Adrenal gland (tissue), 19 donors: ENCODE measurements at places on chromosomes 5 and 9. TPM values are rescaled to one million over a fixed set of nuclear protein-coding genes. Genes with fewer than 3 reads are reported as not detected.

- H3K4me1 ChIP-seq: no peaks in the 10 kb centered on the region
- no peak overlapping the region for H3K27ac ChIP-seq
- no peak overlapping the region for H3K4me3 ChIP-seq
- no peaks in the 10 kb centered on the region for H3K27me3 ChIP-seq
- DNase-seq: no peak
These were observed 485.7 kb downstream of the CSNK1G3 start for GRCh38 chr5:123997462-123998215.

DNA sequence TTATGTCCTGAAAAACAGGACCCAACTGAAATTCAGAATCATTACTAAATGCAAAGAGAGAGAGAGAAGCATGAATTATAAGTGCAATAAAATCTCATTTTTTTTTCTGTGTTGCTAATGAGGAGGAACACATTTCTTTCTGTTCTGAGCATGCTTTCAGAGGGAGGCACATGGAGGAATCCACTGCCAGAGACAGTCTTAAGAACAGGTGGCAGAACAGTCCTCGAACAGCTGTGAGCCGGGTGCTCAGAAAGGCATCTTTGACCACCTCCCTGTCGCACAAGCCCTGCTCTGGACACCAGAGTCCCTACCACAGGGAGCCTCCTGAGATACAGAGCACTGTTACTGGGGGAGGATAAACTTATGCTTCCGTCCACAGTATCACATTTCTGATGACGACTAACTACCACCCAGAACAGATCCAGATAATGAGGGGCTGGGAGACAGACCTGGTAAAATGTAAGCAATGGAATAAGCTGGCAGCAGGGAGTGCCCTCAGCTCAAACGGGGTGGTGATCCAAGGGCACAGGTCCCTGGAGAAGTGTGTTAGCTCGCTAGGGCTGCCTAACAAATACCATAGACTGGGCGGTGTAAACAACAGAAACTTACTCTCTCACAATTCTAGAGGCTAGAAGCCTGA lies 134.0 kb downstream of the SLC1A3 start:
- no peak overlapping the region for H3K27ac ChIP-seq
- peaks cover 8% of the 10 kb centered on the region for H3K4me1 ChIP-seq
- no peaks in the 10 kb centered on the region for H3K27me3 ChIP-seq
- DNase-seq: no peak
- H3K4me3 ChIP-seq: no peak overlapping the region

- peaks cover 38% of the 10 kb centered on the region for H3K4me1 ChIP-seq
- H3K27me3 ChIP-seq: no peaks in the 10 kb centered on the region
- no peak overlapping the region for H3K4me3 ChIP-seq
These were observed 21.1 kb downstream of the SPARC start for GRCh38 chr5:151665613-151666012.

- no peak overlapping the region for H3K27ac ChIP-seq
- no peaks in the 10 kb centered on the region for H3K27me3 ChIP-seq
- H3K4me1 ChIP-seq: no peaks in the 10 kb centered on the region
- H3K36me3 ChIP-seq: no peaks in the 10 kb centered on the region
- DNase-seq: no peak
These were observed 49.6 kb downstream of the ANKDD1B start for GRCh38 chr5:75660678-75661465.

DNA sequence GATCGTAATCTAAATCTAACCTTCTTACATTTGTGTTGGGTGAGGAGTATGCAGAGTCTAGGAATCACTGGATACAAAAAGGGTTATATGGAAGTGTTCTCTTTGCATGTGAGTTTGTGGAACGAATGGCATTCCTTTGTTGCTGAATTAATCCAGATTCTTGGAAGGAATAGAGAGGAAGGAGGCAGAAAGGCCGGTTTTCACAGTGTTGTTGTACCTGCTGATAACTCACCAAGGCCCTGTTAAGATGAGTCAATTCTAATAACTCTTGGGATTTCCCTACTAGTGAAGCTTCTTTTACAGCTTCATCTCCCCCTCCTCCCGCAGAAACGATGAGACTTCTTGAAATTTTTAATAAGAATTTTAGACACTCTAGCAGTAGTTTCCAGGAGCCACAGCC lies 84.0 kb downstream of the ZSWIM6 start:
- peaks cover 22% of the 10 kb centered on the region for H3K4me1 ChIP-seq
- no peak overlapping the region for H3K4me3 ChIP-seq
- no peak for DNase-seq
- no peaks in the 10 kb centered on the region for H3K27me3 ChIP-seq
- no peak overlapping the region for H3K27ac ChIP-seq

DNA sequence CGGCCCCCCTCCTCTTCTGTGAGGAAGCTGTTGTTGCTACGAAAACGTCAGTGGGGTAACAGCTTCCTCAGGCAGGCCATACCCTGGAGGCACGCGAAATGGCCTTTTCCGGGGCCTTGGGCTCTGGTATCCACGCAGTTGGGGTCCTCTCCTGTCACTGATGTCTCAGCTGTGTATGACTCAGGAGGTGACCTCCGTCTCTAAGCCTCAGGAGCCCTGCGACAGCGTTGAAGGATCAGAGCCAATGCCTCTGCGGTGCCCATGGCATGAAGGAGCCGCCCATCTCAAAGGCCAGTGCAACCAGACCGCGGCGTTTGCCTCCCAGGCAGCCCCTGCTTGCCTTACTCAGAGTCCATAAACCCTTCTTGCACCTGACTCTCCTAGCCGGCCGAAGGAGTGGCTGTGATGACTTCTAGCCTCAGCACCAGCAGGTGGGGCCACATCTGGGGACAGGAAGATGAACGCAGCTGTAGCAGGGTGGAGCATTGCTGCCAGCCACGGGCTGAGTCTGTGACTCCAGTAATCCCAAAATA lies 1.0 kb upstream of the MXD3 start:
- no peak overlapping the region for H3K4me3 ChIP-seq
- DNase-seq: peak; percentile 56
- H3K4me1 ChIP-seq: peaks cover 19% of the 10 kb centered on the region
- H3K27ac ChIP-seq: no peak overlapping the region

The CYLC2 gene
- total RNA-seq: not detected

- no peaks in the 10 kb centered on the region for H3K36me3 ChIP-seq
- no peak overlapping the region for H3K27ac ChIP-seq
- no peaks in the 10 kb centered on the region for H3K27me3 ChIP-seq
- DNase-seq: no peak
- no peak overlapping the region for H3K4me3 ChIP-seq
These were observed 13.3 kb downstream of the NUP214 start for GRCh38 chr9:131138676-131139075.

DNA sequence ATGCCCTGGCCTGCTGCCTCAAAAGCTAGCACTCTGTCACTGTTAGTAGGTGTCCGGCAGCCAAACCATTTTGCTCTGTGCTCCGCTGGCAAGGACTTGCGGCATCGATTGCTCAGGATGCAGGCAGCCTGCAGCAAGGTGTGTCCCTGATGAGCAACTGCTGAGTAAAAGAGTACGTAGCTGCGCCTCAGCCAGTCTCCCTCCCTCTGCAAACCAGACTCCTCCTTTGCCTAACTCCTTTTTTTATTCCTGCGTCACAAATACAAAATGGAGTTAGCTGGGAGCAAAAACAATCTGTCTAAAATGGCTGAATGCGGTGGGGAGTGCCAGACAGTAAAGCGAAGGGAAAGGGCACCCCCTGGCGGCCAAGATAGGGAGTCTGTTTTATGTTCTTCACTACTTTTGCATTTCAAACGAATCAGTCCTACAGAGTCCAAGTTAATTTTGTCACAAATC lies 61.1 kb downstream of the DIAPH1 start:
- H3K36me3 ChIP-seq: no peaks in the 10 kb centered on the region
- H3K27me3 ChIP-seq: no peaks in the 10 kb centered on the region
- peaks cover 5% of the 10 kb centered on the region for H3K4me1 ChIP-seq
- peak overlapping the region; percentile 92 for H3K27ac ChIP-seq

DNA sequence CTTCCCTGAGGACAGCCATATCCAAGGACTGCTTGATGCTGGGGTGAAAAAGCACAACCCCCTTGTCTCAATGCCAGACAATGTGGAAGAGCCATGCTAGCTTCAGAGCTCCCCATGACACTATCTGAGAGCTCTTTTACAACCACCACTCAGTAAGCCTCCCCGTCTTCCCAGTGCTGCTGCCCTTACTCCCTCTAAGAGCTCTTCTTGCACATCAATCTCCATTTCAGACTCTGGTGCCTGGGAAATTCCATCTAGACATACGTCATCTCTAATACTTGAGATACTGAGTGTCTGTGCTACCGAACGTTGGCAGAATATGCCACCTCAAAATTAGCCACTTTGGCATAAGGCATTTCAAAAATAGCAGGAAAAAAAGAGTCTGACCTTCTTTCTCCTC lies 94.5 kb downstream of the EDIL3 start:
- H3K36me3 ChIP-seq: no peaks in the 10 kb centered on the region
- DNase-seq: no peak
- H3K4me1 ChIP-seq: no peaks in the 10 kb centered on the region
- H3K27ac ChIP-seq: no peak overlapping the region
- no peak overlapping the region for H3K4me3 ChIP-seq
- H3K27me3 ChIP-seq: no peaks in the 10 kb centered on the region

DNA sequence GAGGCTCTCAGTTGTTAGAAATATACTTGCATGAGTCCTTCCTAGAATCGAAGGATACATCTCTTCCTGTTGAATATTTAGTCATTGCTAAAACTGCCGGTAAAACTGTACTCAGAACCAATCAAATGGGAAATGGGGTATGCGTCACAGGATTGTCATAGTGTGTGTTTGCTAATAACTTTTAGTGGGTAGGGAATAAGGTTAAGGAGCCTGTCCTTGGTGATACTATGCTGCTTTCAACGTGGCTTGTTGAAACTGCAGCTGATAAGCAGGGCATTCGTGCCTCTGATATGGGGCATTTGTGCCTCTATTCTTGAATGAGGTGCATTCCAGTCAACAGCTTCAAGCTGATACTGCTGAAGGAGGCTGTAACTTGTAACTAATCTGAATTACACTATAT lies 26.6 kb downstream of the HABP4 start:
- no peak for DNase-seq
- H3K27me3 ChIP-seq: no peaks in the 10 kb centered on the region

DNA sequence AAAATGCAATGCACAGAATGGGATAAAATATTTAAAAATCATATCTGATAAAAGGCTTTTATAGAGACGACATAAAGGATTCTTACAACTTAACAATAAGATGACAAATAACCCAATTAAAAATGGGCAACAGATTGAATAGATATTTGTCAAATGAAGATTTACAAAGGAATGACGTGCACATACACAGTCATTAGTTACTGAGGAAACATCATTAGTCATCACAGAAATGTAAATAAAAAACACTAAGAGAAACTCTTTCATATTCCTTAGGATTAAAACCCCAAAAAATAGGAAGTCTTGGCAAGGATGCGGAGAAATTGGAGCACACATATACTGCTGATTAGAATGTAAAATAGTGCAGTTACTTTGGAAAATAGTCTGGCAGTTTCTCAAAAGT lies 1886.0 kb upstream of the CDH6 start:
- H3K36me3 ChIP-seq: no peaks in the 10 kb centered on the region
- H3K27me3 ChIP-seq: no peaks in the 10 kb centered on the region
- no peak overlapping the region for H3K27ac ChIP-seq

The SPATA31E1 gene
- total RNA-seq: not detected

DNA sequence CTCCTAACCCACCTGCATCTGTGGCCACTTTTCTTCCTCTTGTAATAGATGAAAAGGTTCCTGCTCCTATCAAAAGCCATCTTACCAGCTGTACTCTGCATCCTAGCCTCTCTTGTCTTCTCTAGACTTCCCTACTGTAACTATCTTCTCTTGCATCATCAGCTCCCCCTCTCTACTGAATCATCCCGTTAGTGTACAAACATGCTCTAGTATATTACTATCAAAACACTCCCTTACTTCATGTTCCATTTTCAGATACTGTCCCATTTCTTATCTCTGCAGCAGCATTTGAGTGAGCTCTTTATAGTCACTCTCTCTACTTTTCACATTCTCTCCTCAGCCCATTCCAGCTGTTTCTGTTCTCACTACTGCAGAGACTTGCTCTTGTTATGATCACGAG lies 2.8 kb downstream of the SRA1 start:
- DNase-seq: no peak
- H3K4me3 ChIP-seq: no peak overlapping the region
- H3K4me1 ChIP-seq: peaks cover 24% of the 10 kb centered on the region
- H3K27me3 ChIP-seq: no peaks in the 10 kb centered on the region

The CDKN2A gene
- total RNA-seq: 22.5 TPM

DNA sequence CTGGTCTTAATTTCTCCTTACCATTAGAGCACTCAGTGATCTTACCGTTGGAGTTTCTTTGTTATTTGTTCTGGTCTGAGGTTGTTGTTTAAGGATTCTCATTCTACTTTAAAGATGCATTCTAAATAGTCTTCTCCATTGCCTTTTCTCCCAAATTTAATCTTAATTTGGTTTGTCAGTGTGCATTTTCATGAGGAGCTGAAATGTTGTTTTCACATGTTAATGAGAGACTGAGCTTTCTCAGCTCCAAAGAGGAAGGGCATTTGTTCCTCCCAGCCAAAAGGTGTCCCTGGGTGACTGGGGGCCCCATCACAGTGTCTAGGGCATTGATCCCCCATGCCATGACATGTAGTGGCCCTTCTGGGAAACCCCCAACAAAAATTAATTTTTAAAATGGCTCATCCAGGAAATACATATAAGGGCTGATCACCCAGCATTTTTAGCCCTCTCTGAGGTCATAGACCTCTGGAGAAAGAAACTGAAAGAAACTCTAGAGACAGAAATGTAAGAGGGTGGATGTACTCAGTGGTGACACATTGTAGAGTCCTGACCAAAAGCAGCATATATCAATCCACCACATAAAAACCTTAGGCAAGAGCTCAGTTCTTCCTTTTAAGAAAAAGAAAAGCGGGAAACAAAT lies 240.4 kb upstream of the RAI14 start:
- H3K4me1 ChIP-seq: no peaks in the 10 kb centered on the region
- DNase-seq: no peak
- no peak overlapping the region for H3K4me3 ChIP-seq
- no peak overlapping the region for H3K27ac ChIP-seq
- H3K27me3 ChIP-seq: no peaks in the 10 kb centered on the region
- no peaks in the 10 kb centered on the region for H3K36me3 ChIP-seq

DNA sequence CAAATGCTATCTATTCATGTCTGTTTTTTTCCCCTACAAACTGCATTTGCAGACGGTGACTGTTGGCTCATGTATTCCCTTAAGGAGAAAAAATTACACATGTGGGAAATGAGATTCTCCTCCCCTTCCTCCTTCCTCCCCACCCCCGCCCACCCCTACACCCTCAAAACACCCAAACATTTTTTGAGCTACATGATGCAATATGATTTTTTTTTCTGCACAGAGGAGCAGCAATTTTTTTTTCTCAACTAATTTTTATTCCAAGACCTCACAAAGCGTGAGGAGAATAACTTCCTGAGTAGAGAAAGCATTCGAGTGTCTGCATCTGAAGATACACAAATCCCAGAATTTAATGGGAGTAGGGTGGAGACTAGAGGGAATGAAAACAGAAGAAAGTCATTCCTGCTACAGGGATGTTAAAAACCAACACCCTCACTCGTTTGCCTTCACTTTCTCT lies 118.1 kb downstream of the PRDM6 start:
- DNase-seq: no peak
- H3K27ac ChIP-seq: no peak overlapping the region
- no peaks in the 10 kb centered on the region for H3K27me3 ChIP-seq
- no peaks in the 10 kb centered on the region for H3K36me3 ChIP-seq
- no peaks in the 10 kb centered on the region for H3K4me1 ChIP-seq

- no peaks in the 10 kb centered on the region for H3K36me3 ChIP-seq
- no peaks in the 10 kb centered on the region for H3K27me3 ChIP-seq
- H3K4me3 ChIP-seq: no peak overlapping the region
- H3K4me1 ChIP-seq: peaks cover 51% of the 10 kb centered on the region
- DNase-seq: no peak
These were observed 118.6 kb downstream of the VAV2 start for GRCh38 chr9:133873461-133873891.
